ENCODE measurements at places on chromosomes 12 and 14.

DNA sequence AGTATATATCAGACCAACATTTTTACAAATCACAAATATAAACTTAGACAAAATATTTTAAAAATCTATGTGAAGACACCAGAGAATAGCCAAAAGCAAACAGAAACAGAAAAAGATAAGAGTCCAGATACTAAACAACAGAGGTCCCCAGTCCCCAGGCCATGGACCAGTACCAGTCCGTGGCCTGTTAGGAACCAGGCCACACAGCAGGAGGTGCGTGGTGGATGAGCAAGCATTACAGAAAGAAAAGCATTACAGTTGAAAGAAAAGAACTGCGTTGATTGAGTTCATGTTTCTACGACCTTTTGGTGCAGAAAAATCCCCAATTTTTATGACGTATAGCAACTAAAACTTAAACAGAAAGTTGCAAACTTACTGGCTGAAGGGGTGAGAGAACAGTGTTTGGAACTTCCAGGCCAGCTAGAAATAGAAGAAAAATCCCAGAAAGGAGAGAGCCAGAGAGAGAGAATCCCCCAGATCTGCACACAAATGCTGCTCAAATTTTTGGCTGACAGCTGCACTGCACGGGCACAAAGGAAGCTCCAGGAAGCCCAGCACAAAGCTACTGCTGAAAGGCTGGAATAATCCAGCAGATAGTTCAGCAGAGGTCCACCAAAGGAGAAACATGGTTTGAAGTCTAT is 159.6 kb upstream of the C14orf180 start:
- DNase-seq, result peak; percentile 49

DNA sequence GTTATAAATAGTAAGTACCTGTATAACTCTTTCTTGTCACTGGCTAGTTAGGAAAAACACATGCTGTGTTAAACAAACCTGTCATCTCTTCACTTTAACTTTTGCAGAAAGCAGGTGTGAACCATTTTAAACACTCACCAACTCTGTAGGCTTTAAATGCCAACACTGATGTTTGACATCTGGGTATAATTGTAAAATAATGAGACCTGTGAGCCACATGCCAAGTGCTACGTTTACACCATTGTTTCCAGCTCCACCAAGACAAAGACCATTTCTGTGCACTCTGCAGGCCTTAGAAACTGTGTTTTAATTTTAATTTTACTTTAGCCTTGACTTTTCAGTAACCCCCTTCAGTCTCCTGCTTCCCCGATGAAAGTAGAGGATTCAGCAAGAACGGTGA is 11.0 kb downstream of the TPH2 start:
- peak; percentile 68 for DNase-seq

DNA sequence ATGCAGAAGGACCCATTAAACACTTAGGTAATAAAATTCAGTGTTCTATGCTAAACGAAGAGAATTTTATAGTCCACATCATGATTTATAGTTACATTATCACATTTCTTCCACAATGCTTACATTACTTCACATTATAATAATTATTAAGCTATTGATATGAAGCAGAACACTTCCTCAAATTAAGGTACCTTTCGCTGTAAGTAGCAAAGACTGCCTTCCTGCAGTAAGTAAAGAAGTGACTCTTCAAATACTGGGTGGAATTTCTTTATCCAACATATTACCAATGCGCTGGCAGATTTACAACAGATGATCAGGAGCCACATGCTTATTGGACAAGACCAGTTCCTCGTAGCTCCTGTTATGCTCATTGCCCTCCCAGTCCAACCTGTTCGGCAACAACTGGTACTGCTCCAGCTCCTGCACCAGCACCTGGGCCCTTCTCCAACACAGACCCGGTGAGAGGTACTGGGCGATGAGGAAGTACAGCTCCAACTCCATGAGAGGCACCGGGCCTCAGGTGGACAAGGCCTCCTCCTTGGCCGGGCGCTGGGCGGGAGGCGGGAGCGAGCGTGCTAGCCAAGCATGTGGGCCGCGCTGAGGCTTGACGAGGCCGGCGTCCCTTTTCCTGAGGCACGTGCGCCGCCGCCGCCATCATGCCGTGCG is 210.7 kb upstream of the ATP2B1 start:
- DNase-seq, result no peak

- DNase-seq, result no peak
These were observed 62.7 kb downstream of the EEA1 start for GRCh38 chr12:92866418-92866817.

GRCh38 chr12:25384038-25384892 is 133.5 kb upstream of the KRAS start:
- no peak for DNase-seq

GRCh38 chr12:2640709-2641108 is 154.1 kb upstream of the FKBP4 start:
- DNase-seq, result peak; percentile 83

- peak; percentile 64 for DNase-seq
These were observed 1.6 kb downstream of the HRK start for GRCh38 chr12:116879509-116880212.

DNA sequence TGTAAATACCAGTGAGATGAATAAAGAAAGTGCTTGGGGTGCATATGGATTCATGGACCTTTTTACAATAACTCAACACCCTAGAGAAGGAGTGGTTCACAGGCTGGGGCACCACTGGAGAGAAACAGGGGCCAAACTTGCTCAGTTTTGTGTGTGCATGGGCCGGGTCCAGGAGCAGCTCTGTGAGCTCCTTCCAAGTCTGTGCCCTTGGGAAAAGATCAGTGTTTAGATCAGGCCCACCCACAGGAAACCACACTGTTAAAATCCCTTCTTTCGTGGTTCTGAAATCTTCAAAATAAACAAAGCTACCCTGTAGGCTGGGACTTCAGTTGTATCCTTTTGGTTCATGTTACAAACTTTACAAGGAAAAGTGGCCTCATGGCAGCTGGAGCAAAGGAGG is 156.1 kb upstream of the TMEM260 start:
- no peak for DNase-seq

DNA sequence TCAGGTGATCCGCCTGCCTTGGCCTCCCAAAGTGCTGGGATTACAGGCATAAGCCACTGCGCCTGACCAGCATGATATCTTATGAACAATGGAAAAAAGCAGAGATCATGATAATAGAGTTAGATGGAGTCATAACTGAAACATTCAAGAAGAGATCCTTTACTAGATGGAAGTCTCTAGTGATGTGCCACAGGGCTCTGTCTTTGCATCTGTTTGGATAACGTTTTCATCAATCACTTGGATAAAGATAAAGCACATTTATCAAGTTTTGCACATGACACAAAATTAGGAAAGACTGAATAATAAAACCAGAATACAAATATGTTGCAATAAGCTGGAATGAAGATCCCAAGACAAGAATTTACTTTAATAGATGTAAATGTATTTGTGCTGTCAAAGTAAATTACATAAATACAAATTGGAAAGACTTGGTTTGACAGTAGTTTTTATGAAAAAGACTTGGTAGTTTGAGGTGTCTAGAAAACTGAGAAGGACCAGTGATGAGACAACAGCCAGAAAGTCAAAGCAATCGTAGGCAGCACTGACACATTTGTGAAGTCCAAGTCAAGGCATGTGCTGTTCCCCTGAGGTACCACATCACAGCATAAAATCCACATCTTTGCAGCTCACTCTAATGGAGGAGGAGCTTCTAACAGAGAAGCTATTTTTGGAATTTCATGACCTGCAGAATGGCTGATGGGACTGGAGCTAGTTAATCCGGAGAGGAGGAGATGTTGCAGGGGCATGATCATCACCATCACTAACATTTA is 28.5 kb downstream of the GPRC5A start:
- DNase-seq, result no peak

DNA sequence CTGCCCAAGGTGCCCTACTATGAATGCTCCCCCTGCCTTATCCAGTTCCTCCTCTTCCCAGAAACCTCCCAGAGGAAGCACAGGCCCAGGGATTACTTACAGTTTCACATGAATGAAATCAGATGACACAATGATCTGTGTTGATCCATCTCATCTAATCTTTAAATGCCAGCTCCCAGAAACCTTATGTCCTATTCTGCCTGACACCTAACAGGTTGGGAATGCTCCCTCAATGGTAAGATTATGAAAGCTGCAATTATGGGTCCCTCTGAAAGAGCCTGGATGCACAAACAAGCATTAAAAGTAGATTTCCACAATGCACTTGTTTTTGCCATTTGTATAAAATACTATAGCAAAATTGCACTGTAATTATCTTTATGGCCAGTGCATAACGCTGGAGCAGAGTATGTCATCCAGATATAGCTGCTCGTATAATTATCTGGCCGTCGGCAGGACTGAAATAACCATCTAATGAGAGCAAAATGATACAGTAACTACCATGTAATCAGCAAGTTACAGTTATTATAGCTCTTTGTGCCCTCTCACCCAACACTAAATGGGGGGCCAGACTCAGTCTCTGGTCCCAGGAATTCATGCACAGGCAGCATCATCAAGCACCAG is 4.4 kb upstream of the ZBTB39 start:
- peak; percentile 92 for DNase-seq

DNA sequence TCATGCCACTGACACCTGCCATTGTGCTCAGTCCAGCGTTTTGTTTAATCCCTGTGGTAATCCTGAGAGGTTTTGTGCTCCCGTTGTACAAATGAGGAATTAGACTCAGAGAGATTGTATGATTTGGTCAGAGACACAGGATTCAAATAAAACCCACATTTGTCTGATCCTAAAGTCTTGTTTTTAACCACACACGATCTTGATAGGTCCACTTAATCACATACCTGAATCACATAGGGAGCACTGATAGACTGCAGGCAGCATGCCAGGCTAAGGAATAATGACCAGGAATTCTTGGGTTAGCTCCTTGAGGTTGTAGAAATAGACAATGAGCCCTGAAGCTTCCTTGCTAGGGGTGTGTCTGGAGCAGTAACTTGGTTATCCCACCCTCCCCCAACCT is 202.6 kb upstream of the RGS6 start:
- no peak for DNase-seq

DNA sequence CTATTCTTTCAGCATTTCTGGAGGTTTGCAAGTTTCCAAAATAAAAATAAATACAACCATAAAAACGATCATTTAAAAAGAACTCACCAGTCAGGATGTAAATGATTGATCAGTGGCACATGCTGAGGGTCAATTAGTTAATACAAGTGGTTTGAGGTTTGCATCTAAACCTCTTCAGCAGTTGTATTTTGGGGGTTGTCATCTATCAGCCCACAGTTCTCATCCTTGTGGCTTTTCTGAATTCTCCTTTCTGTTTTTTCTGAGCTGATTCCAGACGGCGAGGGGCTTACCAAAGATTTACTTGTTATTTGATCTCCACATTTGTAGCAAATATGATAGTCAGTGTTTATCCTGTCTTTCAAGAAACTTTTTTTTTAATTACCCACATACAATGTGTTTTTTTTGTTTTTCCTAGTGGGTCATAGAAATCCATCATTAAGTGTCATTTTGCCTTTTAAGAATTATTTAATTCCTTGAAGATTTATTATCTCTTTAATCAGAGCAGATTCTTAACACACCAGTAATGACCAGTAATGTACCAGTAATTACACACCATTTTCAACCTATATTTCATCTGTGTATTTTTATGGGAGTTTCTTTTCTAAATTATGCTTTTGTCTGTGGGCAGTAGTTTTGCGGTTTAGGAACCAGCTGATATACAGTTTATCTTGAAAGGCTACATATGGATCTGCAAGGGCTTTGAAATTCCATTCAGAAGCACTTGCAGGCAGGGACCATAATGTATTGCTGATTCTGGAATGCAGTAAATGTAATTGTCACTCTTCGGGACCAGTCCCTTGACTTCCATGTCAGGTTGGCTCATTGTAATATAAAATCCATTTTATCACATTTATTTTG is 56.3 kb upstream of the DAAM1 start:
- peak; percentile 82 for DNase-seq

DNA sequence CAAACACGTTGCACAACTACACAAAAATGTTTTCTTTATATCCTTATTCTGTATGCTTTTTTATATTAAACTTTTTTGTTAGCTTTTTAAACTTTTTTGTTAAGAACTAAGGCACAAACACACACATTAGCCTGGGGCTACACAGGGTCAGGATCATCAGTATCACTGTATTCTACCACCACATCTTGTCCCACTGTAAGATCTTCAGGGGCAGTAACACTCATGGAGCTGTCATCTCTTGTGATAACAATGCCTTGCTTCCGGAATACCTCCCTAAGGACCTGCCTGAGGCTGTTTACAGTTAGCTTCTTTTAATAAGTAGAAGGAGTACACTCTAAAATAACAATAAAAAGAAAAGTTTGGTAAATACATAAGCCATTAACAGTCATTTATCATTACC is 42.2 kb downstream of the PLEKHA5 start:
- peak; percentile 22 for DNase-seq

DNA sequence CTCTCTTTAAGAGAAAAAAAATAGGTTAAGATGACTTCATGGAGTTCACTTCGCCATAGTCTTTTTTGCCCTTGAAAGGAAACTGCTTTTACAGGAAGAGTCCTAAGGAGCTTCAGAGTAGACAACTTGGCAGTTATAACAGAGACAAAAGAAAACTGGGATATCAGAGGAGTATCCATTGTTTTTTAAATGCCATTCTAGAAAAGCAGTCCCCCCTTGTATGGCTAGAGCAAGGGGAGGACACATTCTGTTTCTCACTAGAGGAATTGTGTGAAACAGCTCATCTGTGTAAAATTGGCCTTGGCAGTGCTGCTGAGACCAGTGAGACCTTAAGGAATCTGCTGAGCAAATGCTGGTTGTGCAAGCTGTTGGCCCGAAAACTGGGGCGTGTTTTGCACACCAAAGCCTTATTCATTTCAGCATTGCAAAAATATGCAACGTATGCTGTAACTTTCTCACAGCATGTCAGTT is 128.0 kb downstream of the GPR135 start:
- no peak for DNase-seq

DNA sequence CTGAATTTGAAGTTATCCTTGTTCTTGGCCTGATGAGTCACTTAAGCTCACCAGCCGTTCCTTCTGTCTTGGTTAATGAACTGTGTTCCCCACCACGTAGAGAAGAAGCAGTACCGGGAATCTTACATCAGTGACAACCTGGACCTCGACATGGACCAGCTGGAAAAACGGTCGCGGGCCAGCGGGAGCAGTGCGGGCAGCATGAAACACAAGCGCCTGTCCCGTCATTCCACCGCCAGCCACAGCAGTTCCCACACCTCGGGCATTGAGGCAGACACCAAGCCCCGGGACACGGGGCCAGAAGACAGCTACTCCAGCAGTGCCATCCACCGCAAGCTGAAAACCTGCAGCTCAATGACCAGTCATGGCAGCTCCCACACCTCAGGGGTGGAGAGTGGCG is 68.2 kb downstream of the FRMD6 start:
- no peak for DNase-seq

DNA sequence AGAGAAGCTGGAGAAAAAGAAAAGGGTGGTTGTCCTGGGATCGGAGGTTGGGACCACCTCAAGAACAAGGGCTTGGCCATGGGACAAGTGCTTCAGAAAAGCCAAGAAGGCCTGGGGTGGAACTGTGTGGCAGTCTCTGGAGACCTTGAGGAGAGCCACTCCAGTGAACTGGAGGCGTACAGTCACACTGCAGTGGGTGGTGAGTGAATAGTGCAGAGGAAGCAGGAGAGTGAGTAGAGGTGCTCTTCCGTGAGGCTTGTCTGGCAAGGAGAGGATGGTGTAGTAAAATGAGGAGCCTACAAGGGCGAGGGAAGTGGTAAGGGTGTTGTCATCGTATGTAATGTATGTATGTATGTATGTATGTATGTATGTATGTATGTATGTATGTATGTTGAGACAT is 20.9 kb downstream of the RASSF3 start:
- no peak for DNase-seq

GRCh38 chr12:109160433-109160832 is 44.0 kb downstream of the ACACB start:
- no peak for DNase-seq
